Ecto neural progenitor cell (in vitro differentiated cells): ENCODE measurements at places on chromosomes 16 and 17.

DNA sequence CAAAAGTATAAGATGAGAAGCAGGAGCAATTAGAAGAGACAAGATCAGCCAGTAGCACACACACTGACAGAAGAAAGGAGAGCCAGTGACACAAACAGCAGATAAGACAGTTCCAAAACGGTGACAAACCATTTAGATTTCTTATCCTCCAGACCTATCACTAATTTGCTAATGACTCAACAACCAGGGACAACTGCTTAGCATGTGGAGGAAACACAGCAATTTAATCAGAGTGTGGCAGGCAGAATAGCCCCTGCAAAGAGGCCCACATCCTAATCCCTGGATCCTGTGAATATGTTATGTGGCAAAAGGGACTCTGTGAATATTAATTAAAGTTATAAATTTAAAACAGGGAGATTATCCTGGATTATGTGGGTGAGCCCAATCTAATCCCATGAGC is 81.1 kb downstream of the CACNG1 start:
- no peak for DNase-seq

GRCh38 chr17:56108811-56109284 is 44.4 kb upstream of the ANKFN1 start:
- DNase-seq: no peak

DNA sequence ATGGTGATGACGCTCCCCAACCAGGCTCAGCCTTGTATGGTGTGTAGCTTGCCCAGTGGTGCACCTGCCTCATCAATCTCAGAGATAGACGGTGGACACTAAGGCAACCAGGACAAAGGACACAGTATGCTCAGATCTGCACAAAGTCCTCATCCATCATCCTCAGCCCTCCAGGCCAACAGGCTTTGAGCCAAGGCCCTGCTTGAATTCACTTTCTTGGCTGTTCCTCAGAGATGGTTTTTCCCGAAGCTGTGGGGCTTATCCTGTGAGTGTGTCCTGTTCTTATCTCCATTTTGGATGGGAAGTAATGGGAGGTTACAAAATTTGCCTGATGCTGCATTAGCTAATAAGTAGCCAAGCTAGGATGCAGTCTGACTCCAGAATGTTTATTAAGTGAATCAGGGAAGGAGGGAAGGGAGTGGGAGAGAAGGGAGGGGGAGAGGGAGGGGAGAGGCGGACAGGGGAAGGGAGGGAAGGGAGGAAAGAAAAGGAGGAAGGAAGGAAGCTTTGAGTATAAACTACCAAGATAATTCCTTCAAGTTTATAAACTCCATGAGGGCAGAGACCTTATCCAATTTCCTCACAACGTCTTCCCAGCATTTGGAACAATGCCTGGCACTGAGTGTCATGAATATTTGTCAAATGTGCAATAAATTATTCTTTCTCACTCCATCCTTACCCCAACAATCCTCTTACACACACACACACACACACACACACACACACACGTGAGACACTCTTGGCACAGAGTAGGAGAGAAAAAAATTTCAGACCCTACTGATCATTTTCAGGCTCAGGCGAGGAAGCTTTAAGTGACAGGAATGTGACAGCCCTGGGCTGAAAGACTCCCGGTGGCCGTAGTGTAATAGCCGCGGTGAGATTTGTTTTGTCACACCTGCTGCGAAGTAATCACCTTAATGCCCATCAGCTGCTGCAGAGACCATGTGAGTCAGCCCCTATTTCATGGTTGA is 84.3 kb downstream of the BMERB1 start:
- no peak for DNase-seq

DNA sequence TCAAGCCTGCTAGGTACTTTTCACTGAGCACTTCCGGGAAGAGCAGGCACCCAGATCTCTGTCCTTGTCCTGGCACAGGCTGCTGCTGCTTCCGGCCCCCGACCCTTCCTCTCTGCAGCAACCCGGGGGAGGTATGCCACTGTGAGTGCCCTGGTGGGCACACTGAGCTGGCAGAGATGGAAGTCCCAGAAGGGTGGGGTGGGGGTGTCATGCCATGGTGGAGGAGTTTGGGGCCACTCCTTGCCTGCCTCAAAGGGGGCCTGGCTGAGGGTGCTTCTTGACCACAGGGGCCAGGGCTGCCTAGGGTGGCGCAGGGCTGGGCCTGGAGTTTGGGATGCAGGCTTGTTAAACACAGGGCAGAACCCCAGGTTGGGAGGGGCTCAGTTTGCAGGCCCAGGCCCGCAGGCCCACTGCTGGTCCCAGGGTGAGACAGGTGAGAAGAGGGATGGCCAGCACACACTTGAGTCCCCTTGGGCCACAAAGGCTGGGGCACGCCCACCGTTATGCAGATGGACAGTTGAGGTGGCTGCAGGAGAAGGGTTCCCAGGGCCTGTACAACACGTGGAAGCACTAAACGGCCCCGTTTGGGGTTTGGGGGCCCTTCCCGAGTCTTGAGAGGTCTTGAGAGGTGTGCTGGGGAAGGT is 8.7 kb downstream of the TMEM235 start:
- DNase-seq: no peak

DNA sequence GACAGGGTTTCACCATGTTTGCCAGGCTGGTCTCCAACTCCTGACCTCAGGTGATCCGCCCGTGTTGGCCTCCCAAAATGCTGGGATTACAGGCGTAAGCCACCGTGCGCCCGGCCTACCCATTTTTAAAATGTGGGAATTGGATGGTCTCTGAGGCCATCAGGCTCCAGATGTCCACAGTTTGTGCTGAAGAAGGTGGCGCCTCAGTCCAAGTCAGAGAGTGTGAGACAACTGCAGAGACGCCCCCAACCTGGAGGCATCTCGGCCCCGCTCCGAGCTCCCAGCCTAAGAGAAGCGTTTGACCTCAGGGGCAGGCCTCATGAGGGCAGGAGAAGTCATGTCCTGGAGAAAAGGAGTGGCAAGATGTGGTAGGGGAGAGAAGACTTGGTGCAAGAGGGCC is 146.5 kb downstream of the MRM1 start:
- DNase-seq: no peak

DNA sequence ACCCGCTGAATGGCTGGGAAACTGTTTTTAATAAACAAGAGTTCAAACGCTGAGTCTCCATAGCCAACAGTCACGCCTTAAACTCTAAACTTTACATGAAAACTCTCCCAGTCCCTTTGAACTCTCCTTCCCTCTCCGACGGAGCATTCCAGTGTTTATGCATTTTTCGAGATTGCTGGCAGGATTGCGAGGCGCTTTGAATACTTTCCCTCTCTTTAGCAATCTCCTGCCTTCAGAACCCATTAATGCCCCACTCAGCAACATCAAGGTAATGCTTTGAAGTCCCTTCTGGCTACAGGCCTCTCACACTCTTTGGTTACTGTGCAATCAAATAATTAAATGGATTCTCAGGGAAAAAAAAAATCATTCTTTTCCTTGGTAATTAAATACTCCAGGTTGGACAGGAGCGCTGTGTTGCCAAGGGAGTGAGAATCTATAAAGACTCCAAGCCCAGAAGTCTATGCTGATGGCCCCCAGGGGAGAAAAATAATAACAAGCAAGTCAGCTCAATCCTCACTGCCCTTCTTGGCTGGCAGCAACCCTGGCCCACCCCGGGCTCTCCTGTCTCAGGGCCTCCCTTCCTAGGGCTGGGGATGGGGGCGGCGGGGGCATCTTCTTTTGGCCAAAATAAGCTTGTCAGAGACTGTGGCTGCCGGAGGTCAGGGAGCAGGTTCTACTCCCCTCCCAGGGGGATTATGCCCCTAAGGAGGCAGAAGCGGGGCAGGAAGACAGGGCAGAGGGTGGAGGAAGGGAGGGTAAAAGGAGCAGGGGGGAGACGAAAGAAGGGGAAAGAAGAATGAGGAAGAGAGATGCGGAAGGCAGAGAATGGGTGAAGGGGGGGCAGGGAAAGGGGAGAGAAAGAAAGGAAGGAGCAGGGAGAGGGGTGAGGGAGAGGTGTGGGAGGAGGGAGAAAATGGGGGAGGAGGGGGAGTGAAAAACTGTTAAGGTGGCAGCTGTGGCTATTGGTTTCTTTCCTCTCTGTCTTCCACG is 45.2 kb downstream of the AXIN2 start:
- DNase-seq: no peak

- DNase-seq: no peak
Observed at GRCh38 chr16:82111944-82112343, 58.1 kb downstream of the MPHOSPH6 start.

DNA sequence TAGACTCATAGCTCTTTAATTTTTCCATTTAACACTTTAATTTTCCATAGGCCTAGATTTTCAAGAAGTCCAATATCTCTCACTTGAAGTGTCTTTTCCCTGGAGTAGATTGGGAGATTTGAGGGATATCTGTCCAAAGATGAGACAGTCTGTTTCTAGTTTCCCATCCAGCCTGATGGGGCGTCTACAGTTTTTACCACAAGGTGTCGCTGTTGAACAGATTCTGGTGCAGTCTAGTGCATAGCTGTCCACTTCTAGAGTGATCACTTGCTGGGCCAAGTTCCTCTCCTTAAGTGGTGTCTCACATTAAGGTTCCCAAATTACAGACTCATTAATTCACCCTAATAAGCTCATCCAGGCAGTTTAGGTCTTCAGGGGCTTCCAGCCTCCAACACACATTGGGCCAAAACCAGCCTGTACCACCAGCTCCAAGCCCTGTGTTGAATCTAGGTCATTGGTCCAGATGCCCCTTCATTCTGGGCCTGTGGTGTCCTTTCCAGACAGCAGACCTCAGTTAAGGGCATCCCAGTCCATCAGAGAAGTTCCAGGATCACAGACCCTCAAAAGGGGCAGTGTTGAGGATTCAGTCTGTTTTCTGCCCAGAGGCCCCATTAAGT is 9.4 kb downstream of the SNX20 start:
- no peak for DNase-seq

GRCh38 chr16:8087597-8088289 is 502.6 kb downstream of the TMEM114 start:
- DNase-seq: no peak

- no peak for DNase-seq
Observed at GRCh38 chr16:55561319-55561848, 5.1 kb upstream of the CAPNS2 start.

GRCh38 chr16:88525663-88525990 is 44.6 kb upstream of the ZC3H18 start:
- no peak for DNase-seq

DNA sequence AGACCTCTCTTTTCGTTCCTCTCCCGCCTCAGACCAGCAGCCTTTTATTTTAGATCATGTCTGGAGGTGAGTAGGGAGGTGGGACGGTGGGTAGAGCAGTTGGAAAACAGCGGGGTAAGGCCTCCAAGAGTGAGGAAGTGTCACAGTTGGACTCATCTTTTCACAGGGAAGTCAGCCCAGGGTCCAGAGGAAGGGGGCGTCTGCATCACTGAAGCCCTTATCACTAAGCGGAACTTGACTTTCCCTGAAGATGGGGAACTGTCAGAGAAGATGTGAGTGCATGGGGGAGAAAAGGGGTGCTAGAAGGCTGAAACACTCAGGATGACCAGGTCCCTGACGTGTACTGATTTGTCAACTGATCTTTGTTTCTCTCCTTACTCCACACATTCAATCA is 461 bp downstream of the LRRC46 start:
- no peak for DNase-seq

DNA sequence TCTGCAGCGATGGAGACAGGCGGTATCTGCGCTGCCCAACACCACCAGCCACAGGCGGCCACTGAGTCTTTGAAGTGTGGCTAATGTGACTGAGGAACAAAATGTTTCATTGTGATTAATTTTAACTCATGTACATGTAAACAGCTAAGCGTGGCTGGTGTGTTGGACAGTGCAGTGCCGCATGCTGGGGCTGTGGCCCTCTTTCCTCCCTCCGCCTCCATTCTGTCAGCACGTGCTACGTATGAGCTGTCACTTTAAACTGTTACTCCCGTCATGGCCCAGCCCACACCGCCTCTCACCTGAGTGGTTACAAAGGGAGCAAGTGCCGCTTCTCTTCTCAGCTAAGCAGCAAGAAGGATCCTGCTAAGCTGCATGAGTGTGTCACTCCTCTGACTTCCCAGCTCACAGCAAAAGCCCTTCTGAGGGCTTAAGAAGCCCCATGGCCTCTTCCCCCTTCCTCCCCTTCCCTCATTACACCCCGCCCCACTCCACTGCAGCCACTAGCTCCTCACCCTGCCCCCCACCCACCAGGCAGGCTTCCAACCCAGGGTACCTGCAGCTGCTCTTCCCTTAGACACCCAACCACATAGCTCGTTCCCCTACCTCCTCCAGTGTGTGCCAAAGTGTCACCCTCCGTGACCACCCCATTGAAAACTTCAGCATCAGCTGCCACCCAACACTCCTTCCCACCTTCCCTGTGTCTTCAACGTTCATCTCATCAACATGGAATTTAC is 15.0 kb downstream of the HASPIN start:
- no peak for DNase-seq

DNA sequence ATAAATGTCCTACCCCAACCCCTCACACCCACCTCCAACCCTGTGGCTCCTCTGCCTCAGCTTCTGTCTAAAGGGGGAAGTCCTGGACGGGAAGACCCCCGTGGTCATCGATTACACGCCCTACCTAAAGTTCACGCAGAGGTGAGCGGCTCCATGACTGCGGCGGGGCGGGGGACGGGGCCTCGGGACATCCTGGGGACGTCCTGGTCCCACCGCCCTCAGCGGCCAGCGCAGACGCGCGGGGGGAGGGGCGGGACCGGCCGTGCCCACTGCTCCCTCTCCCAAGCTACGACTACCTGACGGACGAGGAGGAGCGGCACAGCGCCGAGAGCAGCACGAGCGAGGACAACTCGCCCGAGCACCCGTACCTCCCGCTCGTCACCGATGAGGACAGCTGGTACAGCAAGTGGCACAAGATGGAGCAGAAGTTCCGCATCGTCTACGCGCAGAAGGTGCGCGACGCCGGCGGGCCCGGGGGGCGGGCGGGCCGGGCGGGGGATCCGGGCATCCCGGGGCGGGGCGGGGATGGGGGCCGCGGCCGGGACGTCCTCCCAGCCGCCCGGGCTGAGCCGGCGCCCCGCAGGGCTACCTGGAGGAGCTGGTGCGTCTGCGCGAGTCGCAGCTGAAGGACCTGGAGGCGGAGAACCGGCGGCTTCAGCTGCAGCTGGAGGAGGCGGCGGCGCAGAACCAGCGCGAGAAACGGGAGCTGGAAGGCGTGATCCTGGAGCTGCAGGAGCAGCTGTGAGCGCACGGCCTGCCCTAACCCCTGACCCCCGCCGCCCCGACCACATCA is 6.7 kb downstream of the RUNDC3A start:
- DNase-seq: peak; percentile 82

- DNase-seq: no peak
Observed at GRCh38 chr17:61335105-61335844, 64.4 kb upstream of the TBX2 start.

- no peak for DNase-seq
Observed at GRCh38 chr16:49987381-49987780, 37.6 kb upstream of the CNEP1R1 start.

GRCh38 chr17:50207315-50207714 is 5.9 kb upstream of the COL1A1 start:
- DNase-seq: no peak

DNA sequence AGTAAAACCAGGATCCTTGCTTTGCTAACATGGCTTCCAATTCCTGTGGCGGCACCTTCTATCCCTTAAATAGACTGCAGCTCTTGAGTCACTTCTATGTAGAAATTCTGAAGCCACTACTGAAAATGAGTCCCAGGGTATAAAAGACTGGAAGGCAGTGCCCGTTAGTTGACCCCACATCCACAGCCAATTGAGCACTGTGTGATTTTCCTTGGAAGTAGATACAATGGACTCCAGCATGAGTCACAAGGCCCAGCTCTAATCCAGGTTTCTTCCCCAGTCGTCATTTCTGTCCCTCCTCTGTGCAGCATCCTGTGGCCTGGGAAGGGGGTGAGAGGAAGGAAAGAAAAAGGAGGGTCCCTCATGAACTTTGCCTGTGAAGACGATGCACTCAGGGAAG is 69.5 kb downstream of the HLF start:
- DNase-seq: no peak
